ENCODE measurements at places on chromosomes 12 and 14. TPM values are rescaled to one million over a fixed set of nuclear protein-coding genes. Genes with fewer than 3 reads are reported as not detected.

- no peak for DNase-seq
Observed at GRCh38 chr14:35725930-35726329, 83.2 kb downstream of the RALGAPA1 start.

DNA sequence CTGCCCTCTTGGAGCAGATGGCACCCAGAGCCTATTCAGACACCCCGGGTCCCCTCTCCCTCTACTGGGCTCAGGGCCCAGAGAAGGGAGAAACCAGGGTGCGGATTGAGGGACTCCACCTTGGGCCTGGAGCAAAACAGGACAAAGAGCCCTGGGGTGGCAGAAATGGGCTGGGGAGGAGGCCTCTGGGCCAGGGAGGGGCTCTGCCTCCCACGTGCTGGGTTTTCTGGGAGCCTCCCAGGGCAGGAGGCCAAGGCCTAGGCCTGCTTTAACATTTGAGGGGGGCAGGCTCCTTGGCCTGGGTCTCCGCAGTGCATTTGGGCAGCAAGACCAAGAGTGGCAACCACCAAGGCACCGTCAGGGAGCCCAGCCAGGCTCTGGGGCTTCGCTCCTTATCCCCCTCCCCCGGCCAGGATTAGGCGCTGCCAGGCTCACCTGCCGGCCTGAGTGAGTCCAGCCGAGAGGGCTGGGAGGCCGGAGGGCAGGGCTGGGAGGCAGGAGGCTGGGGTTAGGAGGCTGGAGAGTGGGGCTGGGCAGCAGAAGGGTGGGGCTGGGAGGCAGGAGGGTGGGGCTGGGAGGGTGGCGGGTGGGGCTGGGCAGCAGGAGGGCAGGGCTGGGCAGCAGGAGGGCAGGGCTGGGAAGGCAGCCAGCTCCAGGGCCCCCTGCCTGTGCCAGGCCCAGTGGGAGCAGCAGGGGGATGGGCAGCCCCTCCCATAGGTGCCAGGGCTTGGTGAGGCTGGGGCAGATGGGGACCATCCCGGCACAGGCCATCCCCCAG is 101.8 kb upstream of the EIF5 start:
- DNase-seq, result no peak

GRCh38 chr14:23045419-23046357 is 3.7 kb downstream of the PSMB11 start:
- DNase-seq, result no peak

DNA sequence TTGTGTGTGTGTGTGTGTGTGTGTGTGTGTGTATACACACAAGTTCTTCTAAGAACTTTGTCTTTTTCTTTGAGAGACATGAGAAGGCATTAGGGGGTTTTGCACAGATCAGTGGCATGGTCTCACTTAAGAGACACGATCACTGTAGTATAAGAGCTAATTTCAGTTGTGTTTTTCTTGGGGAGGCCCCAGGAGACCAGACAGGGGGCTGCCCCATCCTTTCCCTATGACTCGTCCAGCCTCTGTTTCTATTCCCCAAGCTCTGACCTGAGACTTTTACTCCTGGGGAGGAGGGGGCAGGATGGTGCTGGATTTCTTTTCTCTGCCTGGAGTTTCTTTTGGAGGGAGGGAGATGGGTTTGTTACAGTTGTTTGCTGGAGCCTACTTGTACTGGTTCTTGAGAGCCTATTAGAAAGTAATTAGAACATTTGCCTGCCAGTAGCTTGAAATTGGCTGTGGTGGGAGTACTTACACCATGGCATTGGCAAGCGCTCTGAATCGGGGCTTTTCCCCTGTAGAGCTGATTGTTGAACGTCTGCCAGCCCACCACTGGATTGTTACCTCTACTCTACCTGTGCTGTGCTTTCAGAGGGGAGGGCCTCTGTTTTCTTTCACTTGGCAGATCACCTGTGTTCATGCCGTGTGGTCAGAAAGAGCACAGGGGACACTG is 109.5 kb downstream of the TSPAN9 start:
- no peak for DNase-seq

DNA sequence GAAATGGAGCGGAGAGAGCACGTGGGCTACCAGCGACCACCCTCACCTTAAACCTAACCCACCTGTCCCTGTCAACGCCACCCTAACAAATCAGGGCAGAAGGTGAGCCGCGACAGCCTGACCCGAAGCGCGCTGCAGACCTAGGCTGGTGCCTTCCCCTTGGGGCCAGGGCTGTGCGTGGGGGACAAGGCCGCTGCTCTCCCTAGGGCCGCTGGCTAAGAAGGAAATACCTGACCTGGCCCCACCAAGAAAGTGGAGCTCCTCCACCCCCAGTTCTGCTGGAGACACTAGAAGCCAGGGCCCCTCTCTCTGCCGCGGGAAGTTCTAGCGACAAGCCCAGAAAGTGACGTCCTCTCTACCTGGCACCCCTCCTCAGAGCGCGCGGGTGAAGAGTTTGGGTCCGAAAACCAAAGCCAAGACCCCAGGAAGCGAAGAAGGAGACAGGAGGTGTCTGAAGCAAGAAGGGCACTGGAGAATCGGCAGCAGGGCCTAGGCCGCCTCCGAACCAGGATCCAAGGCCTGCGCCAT is 7.5 kb downstream of the SIX1 start:
- no peak for DNase-seq

DNA sequence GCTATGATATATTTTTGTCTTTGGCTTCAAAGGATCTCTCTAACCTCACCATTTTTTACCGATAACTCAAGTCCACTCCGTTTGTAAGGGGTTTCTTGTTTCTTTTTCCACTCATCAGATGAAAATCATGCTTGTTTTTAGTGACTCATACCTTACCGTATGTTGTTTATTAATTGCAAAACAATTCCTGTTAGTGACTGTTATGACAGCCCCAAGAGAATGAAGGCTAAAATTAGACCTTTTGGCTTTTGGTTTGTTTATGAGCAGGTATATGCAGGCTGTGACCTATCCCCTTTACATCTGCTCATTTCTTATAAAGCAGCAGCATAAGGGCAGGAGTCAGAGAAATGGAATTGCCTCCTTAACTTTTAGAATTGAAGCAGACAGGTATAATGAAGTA is 319.8 kb downstream of the CEP128 start:
- DNase-seq, result peak; percentile 67

GRCh38 chr14:104875412-104875751 is 10.3 kb downstream of the CEP170B start:
- DNase-seq, result no peak

- DNase-seq, result peak; percentile 45
Observed at GRCh38 chr14:50559990-50560930, at the start of gene ATL1. Gene ATL1 (plus strand): TSS chr14:50560145. CDS start chr14:50560266, 121 bp downstream.

DNA sequence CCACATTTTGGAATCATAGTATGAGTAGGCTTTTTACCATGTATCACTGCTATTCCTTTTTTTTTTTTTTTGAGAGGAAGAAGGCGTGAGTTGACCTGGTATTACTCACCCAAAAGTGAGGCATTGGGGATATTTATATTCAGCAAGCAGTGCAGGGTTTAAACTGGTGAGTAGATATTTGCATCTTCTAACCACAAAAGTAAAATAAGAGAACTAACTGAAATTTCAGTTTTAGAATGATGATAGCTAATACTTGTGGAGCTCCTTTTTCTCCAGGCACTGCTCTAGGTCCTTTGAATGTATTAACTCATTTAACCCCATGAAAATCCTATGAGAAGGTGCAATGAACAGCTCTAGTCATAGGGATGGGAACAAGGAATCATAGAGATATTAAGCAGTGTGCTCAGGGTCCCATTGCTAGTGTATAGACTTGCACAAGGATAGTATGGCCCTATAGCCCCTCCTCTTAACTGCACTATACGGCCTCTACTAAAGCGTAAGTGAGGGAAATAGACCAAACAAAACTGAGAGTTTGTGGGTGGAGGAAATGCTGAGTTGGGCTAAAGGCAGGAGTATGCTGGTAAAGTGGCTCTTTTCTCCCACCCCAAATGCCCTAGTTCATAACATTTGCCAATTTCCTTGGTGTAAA is 104.3 kb upstream of the MAX start:
- peak; percentile 58 for DNase-seq

GRCh38 chr14:100529561-100530031 is 57.6 kb downstream of the BEGAIN start:
- DNase-seq, result no peak

SYNE3 gene
- polyA plus RNA-seq, result 4.4 TPM

Measured in AG04450 (cell line).